ENCODE measurements at places on chromosomes 11 and 22.

DNA sequence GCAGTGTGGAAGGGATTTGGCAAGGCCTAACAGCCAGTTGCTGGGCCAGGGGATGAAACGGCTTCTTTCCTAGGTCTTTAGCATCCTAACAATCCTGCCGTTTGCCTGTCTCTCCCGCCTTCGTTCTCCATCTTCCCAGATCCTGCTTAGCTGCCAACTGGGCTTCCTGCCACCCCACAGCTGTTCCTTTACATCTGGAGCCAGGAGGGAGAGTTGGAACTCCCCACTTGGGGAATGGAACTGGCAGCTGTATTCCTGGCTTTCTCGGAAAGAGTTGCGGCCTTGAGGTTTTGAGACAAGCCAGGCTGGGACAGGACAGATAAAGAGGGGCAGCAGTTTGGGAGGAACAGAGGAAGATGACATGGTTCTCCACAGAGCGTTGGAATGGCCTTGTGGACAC lies 59.6 kb downstream of the ST3GAL4 start:
- no peak for DNase-seq

DNA sequence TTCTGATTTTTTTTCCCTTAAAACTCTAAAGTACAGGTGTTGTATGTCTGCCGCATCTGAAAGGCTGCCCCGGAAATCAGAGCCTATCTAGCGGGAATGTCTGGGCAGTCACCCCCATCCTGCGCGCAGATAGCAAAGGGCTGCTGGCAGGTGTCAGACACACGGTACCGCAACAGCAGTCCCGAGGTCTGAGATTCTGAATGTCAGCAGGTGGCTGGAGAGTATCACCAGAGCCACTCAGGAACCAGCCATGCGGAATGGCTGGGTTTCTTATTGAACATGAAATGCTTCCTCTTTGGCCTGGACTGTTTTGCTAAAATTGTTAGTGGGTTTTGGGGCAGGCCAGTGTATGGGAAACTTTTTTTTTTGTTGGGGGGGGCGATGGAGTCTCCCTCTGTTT lies 53.3 kb downstream of the CERK start:
- DNase-seq: no peak

GRCh38 chr11:68506908-68507307 lies 46.4 kb downstream of the PPP6R3 start:
- DNase-seq: peak; percentile 13

DNA sequence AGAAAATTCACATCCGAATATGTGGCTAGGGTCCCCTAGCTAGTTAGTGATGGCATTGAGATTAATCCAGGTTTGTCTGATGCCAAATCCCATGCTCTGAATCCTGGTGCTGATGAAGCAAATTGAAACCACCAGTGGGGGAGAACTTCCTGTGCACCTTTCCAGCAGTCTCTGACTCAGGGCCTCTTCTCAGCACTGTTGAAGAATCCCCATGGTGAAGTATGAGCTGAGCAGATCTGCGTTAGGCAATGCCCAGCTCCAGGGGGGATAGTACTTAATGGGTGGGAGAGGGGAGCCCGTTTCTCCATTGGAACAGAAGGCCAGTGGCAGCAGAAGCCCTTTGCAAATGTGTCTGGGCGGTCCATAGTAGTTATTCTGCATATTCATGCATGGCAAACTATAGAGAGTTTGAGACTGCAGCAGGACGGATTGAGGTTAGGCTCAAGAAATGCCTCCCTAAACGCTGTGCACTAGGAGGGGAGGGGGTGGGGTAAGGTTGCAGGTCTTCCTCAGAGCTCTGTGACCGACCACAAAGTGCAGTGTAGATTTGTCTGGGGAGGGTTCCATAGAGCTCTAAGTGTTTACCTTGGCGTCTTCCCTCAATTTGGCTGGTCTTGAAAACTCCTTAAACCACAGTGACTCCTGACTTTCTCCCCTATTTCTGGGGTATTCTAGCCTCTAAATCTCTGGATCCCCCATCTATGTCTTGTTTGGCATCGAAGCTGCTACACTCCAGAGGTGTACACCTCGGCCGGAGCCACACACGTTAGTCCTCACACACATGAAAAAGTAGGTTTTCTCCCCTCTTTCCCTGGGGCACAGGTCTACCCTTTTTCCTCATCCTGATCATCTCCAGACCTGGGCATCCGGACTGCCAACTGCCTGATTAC lies 4.8 kb downstream of the POU2F3 start:
- DNase-seq: peak; percentile 58

- DNase-seq: peak; percentile 89
Observed at GRCh38 chr11:95698676-95699557, 90.7 kb downstream of the FAM76B start.

DNA sequence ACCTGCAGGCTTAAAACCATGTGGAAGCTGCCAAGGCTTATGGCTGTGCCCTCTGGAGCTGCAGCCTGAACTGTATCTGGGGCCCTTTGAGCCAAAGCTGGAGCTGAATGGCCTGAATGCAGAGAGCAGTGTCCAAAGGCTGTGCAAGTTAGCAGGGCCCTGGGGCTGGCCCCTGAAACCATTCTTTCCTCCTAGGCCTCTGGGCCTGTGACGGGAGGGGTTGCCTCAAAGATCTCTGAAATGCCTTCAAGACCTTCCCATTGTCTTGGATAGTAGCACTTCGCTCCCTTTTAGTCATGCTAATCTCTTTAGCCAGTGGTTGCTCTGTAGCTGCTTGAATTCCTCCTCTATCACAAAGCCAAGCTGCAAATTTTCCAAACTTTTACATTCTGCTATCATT lies 12.8 kb upstream of the IFTAP start:
- no peak for DNase-seq

GRCh38 chr11:1256257-1257045 lies 33.6 kb downstream of the MUC5B start:
- DNase-seq: no peak

DNA sequence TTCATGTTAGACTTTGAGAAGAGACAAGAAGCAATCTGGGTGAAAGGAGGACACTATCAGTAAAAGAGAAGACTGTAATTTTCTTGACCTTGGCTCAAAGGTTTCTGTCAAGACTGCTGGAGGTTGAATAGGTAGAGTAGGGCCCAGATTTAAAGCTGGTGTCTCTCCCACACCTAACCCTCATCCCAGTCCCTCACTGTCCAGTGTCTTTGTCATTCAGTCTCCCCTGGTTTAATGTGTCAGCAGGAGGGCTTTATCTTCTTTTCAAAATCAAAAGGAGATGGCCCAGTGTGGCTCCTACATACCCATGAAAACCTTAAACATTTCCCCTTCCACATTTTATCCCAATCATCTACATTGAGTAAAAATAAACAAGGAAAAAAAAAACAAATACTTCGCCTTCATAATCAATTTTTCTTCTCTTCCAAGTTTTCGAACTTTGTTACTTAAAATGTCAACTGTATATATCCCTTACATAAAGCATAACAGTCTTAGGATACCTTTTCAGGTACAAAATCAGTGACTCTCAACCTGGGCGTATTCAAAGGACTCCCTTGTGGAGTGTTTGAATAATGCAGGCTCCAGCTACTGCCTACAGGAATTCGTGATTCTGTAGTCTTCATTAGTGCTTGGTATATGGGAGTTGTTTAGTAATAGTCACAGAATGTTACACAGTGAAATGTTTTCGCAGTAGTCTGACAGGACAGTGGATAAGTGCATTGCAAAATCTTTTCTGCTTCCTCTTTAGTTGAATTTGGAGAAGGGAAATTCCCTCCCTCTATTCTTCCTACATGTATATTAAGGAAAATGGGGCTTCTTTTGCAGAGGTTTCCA lies 87.2 kb downstream of the FAT3 start:
- peak; percentile 62 for DNase-seq

DNA sequence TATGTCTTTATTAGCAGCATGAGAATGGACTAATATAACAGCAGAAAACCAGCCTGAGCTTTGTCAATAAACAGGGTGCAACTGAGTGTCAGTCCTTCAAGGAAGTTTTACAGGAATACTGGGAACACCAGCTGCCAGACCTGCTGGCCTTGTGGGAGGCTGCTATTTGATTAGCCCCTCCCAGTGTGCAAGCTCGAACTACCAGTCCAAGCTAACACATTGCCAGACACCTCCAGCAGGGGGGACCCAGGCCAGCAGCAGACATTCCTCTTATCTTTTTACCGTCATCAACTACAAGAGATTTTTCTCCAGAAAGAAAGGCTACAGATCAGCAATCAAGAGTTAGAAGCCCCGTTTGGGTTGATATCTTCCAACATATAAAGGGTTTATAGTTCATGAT lies 942.8 kb upstream of the TENM4 start:
- DNase-seq: peak; percentile 10

DNA sequence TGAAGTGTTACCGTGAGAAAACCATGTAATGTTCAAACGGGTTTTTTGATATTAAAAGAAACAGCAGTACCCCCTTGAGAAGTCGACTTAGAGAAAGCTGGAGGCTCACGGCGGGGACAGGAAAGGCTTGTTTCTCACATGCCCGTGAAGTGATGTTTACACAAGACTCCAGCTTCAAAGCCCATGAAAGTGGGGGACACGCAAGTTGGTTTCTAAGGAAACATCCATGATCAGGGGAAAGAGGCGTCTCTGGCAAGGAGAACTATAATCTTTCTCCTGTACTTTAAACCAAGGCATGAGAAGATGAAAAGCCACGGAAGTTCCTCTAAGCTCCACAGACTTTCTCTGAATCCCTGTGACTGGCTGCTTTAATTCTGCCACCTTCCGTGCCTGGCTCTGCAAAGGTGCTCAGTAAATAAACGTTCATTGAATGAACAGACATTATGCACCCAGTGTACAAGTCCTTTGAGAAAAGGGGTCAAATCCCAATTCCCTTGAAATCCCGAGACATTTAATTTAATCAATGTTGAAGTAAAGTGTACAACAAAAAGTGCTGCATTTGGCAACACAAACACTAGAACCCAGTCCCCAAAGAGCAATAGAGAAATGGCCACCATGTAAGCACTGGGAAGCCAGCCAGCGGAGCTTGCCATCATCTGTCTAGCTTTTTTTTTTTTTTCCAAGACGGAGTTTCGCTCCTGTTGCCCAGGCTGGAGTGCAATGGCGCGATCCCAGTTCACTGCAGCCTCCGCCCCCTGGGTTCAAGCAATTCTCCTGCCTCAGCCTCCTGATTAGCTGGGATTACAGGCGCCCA lies 58.7 kb downstream of the AHNAK start:
- no peak for DNase-seq

- DNase-seq: no peak
Observed at GRCh38 chr11:85884581-85885021, 29.4 kb downstream of the CCDC83 start.
